ENCODE measurements at places on chromosomes 11 and 22. TPM values are rescaled to one million over a fixed set of nuclear protein-coding genes. Genes with fewer than 3 reads are reported as not detected.

Gene FOSL1
- not detected for total RNA-seq

Gene SHISA8
- total RNA-seq: not detected

Gene ME3
- total RNA-seq: 170 TPM

Gene TUB
- total RNA-seq: 90.8 TPM

Gene SERHL2
- total RNA-seq: 5.3 TPM

Gene GPR83
- total RNA-seq: 0.63 TPM

Gene CCDC88B
- 1.6 TPM for total RNA-seq

Gene CHRNA10
- 2.8 TPM for total RNA-seq

Gene KCNQ1OT1
- total RNA-seq: 17.2 TPM

Gene CARD16
- not detected for total RNA-seq

Gene TMEM151A
- 9.7 TPM for total RNA-seq

Gene LRRC4C
- 99.8 TPM for total RNA-seq

Gene FGF4
- not detected for total RNA-seq

Measured in parietal lobe (tissue), 2 donors.